Activated CD4-positive, alpha-beta T cell treated with anti-CD3 and anti-CD28 coated beads for 1 hour (primary cell): ENCODE measurements at places on chromosomes 12 and 14.
A peak's percentile ranks its signal among the peaks of the same experiment; 100 is the strongest.

DNA sequence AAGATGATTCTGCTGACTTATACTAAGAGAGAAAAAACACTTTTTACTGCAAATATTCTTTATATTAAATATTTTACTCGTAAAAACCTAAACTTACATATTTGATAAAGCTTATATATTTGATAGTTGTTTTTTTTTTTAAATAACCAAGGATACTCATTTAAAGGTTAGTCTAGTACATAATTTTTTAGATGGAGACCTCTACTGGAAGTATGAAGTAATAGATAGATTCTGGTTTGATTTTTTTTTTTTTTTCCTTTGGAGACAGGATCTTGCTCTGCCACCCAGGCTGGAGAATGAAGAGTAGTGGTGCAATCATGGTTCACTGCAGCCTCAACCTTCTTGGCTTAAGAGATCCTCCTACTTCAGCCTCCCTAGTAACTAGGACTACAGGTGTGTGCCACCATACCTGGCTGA lies 16.4 kb downstream of the ARID2 start:
- no peak for DNase-seq

GRCh38 chr12:69056743-69057515 lies 124.0 kb upstream of the CPM start:
- DNase-seq, result no peak

GRCh38 chr12:119366007-119366406 lies 31.5 kb downstream of the CCDC60 start:
- DNase-seq, result no peak

GRCh38 chr14:95193081-95193480 lies 35.8 kb upstream of the DICER1 start:
- DNase-seq, result no peak

- DNase-seq, result no peak
Observed at GRCh38 chr14:102213984-102214658, 74.4 kb downstream of the WDR20 start.

DNA sequence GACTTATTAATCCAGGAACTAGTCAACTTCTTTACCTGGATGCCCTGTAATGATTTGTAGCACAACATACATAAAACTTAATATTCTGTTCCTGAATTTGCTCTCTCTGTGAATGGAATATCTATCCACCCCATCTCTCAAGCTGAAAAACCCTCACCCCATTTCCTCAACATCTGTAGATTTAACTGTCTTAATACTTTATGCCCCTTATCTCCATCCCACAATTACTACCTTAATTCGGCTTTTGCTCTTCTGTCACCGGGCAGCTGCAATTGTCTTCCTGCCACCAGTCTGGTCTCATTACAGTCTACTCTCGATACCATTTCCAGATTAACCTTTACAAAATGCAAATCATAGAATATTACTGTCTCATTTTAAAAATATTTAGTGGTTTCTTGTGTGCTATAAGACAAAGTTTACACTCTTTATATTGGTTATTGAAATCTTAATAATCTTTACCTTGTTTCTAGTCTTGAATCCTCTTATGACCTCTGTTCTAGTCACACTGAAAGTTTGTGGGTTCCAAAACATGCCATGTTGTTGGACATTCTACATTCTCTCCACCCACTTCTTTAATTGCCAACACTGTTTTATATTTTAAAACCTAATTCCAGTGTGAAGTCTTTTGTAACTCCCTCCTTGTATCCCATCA lies 347.3 kb downstream of the RAD51B start:
- DNase-seq, result no peak

GRCh38 chr14:58533446-58533845 lies 104.3 kb upstream of the DACT1 start:
- DNase-seq, result no peak

- no peak for DNase-seq
Observed at GRCh38 chr14:64875350-64875749, 4.4 kb downstream of the SPTB start.

- no peak for DNase-seq
Observed at GRCh38 chr14:47366006-47366405, 309.4 kb downstream of the MDGA2 start.

DNA sequence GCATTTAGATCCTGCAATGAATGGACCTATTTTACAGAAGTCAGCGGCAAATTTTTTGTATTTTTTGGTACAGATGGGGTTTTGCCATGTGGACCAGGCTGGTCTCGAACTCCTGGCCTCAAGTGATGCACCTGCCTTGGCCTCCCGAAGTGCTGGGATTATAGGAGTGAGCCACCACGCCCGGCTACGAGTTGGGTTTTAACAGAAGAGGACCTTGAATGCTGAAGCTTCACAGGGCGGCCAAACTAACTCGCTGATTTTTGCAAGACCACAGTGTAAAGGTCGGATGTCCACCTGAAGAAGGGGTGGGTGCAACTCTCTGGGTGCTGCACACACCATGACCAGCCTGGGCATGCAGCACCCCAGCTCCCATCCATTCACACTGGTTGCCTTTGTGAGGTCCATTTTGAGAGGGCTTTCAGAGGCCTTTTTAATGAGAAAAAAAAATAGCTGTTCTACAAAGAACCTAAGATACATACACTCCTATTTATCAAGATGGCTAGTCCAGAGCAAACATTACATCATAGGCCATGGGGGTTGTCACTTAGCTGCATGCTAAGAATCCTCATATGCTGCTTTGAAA lies 21.6 kb upstream of the CDK2AP1 start:
- no peak for DNase-seq

GRCh38 chr12:5969156-5969973 lies 24.3 kb upstream of the ANO2 start:
- no peak for DNase-seq

- no peak for DNase-seq
Observed at GRCh38 chr12:122942637-122943036, 23.6 kb downstream of the ABCB9 start.

- no peak for DNase-seq
Observed at GRCh38 chr12:16027002-16027401, 115.9 kb downstream of the DERA start.

- peak; percentile 22 for DNase-seq
Observed at GRCh38 chr12:47085815-47086252, 6.1 kb upstream of the AMIGO2 start.

- DNase-seq, result no peak
Observed at GRCh38 chr12:91604897-91605296, 422.3 kb upstream of the DCN start.

DNA sequence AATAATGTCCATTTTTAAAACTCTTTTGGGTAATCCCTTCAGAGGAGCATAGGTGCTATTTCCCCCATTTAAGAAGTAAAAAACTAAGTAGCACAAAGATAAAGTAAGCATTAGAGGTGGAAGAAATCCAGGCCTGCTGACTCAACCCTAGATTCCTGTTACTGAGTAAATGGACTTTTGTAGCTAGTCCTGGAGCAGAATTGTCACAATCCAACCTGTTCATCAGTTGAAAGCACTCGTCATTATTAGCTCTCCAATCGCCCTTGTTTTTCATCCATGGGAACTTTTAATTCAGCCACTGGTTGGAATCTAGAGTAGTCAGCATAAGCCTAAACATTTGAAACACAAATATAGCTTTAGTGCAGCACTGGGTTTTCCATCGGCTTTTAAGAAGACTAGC lies 139.5 kb upstream of the AMIGO2 start:
- no peak for DNase-seq

DNA sequence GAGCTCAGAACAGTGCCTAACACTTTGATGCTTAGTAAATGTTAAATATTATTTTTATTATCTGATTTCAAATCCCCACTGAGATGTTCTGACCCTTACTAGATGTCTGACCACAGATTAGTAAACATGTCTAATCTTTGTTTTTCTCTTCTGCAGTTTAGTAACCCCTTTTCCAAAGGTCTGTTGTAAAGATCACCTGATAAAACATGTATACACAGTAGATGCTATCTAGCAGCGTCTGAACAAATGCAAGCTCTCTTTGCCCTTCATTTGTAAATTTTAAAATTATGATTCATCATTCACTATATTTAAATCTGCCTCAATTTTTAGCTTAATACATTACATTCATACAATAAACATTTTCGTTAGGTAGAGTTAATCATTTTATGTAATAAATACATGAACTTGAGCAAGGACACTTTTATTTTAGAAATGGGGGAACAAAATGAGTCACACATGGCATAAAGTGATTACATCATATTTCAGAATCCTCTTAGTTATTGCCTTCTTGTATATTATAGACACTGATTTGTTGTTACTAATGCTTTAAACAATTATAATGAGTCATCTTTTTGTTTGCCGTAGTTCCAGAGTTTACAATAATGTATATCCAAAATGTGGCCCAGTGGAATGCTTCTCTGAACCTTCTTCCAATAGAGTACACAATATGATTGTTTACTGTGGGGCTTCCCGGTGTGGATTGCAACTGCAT lies 1.7 kb upstream of the OR4K5 start:
- DNase-seq, result no peak

GRCh38 chr12:42129595-42130204 lies 15.0 kb downstream of the GXYLT1 start:
- DNase-seq, result no peak

GRCh38 chr12:54603173-54603814 lies 14.8 kb upstream of the PPP1R1A start:
- peak; percentile 38 for DNase-seq

- no peak for DNase-seq
Observed at GRCh38 chr14:54172562-54172961, 215.9 kb upstream of the BMP4 start.

- DNase-seq, result no peak
Observed at GRCh38 chr14:94581127-94581999, at the start of gene SERPINA5. SERPINA5 (plus strand) TSS chr14:94581426; CDS start chr14:94587363, 5,937 bp downstream.

DNA sequence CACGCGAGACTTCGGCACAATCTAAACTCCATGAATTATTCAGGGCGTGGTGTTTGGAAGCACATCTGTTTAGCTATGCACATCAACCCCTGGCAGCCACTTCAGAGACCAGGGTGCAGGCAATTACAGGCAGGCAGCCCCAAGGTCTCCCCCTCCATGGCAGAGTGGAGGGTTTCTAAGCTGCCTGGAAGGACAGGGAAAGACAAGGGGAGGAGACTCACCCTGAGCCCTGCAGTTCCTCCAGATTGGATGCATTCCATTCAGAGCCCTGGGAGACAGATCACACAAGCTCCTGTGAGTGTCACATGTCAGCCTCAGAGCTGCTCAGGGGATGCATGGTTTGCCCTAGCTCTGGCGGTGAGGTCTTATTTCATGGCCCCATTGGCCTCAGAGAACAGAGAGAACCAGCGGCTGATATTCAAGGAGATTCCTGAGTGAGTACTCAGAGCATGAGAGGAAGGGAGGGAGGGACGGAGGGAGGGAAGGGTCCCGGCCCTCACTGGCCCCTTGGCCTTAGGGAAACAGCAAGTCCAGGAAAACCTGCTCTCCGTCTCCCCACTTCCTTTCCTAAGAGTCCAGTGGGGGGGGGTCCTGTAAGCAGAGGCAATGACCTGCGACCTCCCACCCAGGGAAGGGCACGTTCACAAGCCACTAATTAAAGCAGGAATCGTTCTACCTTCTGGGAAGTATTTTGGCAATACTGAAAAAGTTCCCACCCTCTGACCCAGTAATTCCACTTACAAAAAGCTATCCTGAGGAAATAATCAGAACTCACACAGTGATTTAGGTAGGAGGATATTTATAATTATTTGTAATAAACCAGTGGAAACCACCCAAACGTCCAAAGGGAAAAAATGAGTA lies 55.1 kb downstream of the SSH1 start:
- no peak for DNase-seq

DNA sequence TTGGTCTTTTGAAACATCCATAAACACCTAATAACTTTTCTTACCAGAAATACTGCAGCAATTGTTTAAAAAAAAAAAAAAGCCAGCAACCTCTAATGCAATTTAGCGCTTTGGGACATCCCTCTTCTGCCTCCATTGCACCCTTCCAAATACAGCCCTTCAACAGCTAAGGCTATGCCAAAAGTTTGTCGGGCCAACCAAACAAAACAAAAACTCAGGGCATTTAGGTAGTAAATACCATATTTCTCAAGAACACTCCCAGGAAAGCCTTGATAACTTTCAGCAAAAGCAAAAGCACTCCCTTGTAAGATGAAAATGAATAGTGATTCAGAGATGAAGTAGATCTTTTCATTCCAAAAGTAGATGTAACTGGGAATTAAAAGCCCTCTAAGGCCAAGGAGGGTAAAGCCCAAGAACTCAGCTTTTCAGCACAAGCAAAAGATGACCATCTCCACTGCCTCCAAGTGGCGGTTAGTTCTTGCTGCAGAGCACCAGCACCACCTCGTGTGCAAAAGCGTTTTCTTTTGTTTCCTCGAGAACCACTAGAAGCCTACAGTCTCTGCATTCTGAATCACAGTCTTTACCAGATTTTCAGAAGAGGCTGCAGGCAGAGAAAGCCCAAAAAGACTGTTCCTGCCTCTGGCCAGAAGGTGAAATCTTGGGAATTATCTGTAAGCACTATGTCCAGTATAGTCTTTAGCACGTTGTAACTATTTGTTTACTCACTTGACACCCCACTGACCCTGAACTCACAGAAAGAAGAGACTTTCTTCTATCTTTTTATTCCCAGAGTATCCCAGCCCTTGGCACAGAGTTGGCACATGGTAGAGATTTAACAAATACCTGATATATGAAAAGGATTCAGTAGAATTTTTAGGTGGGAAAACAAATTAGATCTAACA lies 53.1 kb downstream of the SIX6 start:
- no peak for DNase-seq

GRCh38 chr14:35140718-35141581 lies 18.6 kb downstream of the PRORP start:
- no peak for DNase-seq

DNA sequence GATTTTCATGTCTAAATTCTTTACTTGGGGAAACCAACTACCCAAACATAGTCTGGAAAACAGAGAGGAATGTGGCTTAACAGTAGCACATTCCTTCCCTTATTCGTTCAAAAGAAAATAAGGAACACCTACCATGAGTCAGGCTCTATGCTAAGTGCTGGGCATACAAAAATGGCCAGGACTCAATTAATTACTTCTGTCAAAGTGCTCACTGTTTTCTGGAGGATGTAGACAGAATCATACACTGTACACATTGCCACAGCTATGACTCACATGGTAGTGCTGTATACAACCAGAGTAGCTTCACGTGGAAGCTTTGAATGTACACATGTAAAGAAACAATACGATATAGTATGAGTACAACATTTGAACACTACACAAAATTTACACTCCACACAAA lies 50.1 kb downstream of the SLC25A21 start:
- DNase-seq, result no peak

DNA sequence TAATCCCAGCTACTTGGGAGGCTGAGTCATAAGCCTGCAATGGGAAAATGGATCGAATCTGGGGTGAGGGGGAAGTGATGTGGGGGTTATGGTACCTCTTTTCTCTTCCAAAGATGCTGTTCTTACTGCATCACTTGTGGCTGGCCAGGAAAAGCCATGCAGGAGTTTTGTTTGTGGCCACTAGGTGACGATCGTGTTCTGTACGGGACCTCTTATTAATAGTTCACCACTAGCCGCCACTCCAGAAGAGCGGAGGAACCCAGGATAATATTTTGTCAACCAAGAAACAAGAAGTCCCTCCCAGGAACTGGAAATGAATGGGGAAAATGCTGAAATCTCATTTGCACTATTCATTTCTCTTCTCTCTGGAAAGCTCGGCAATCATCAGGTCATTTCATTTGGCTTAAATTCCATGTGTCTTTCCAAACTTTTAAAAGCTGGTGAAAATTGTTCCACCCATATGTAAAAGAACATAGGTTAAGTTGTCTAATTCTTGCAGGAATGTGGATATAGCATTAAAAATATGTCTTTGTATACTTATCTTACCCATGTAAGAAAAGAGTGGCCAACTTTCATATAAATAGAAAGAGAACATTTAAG lies 8.9 kb downstream of the GPR65 start:
- DNase-seq, result no peak
